Sigmoid colon (tissue), 7 donors: ENCODE measurements at places on chromosomes 7 and 10. TPM values are rescaled to one million over a fixed set of nuclear protein-coding genes. Genes with fewer than 3 reads are reported as not detected.

DNA sequence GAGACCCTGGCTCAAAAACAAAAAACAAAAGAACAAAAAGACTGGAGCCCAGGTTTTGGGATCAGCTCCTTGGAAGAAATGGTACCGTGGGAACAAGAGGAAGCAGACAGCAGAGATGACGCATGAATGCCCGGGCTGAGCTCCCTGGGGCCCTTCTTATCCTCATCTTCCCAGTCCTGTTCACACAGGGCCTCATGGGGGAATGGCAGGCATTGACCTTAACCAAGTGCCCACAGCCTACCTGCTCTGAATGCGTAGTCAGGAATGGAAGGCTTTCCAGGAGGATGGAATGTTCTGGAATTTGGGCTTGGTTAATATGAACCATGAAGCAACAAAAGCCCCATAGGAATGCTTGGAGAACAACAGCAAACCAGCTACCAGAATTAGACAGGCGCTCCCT lies 154.7 kb downstream of the PRPF18 start:
- DNase-seq: peak; percentile 26

DNA sequence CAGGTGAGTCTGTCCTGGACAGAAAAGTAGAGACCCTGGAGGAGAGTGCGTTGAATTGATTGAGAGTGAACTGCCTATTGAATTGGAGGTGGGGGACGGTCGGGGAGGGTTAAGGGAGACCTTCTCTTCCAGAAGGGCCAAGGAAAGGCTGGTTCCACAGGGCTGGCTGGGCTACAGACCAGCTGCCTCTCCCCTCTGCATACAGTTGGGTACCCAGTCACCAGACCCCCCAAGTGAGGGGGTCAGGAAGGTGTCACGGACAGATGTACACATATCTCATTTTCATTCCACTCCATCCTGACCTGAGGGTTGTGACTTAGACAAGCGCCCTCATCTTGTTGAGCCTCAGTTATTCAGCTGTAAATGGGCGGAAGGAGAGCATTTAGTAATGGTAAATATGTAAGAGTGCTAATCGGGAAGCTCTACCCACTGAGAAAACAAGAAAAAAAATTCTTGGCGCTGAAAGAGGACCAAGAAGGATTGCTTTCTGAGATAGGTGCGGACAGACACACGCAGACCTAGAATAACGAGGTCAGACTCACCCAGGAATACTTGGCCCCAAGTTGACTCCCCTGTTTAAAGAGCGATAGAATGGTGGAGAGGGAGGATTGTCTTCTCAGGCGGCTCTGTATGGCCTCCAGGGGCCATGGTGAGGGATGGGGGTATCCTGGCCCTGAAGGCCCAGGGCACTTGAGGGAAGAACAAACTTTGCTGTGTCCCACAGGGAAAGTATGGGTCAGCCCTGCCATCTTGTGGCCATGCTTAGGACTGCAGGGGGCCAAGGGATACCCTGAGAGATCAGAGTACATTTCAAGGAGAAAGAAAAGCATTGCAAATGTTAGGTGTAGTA lies 7.2 kb upstream of the MBL2 start:
- DNase-seq: no peak

GRCh38 chr10:12635127-12635541 lies 285.8 kb downstream of the CAMK1D start:
- no peak for DNase-seq

- no peak for DNase-seq
These were observed 130.7 kb upstream of the NOBOX start for GRCh38 chr7:144534196-144534595.

DNA sequence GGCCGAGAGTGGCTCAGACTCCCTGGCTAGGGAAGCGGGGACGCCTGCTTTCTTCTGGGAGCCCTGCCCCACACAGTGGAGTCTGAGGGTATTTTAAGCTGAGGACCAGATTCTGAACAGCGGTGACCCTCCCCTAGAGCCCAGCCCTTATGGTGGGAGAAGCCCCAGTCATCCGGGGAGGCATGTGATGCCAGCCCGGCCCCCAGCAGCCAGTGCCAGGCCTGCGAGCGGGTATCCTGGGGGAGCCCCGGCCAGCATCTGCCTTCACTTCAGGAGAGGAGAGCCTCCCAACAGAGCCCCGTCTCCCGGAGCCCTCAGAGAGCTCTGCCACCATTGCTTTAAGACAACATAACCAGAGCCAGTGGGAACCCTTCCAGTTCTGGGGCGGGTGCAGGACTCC lies 41.5 kb upstream of the DNAJB6 start:
- DNase-seq: no peak

GRCh38 chr7:33061282-33061937 lies 1.2 kb downstream of the NT5C3A start:
- DNase-seq: no peak

Gene HKDC1
- total RNA-seq: not detected

DNA sequence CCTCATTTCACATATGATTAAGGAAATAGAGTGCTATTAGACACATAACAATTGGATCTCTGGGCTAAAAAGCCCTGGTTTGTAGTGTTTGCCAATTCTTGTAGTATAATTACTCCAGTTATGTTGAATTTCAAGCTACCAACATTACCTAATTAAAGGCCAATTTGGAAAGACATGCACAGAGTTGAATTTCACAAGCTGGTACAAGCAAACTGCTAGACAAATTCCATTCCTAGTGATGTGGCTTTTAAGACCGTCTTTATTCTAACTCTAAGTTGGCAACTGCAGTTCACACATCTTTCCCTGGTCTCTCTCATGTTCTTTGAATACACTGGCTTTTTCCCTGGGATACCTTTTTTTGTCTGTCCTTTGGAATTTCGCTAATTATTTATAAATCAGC lies 384.1 kb upstream of the CNTNAP2 start:
- no peak for DNase-seq

- DNase-seq: no peak
These were observed 49.1 kb downstream of the MTURN start for GRCh38 chr7:30183749-30184369.

GRCh38 chr10:60605476-60605875 lies 172.8 kb upstream of the CDK1 start:
- no peak for DNase-seq

Gene NAT16
- total RNA-seq: not detected

DNA sequence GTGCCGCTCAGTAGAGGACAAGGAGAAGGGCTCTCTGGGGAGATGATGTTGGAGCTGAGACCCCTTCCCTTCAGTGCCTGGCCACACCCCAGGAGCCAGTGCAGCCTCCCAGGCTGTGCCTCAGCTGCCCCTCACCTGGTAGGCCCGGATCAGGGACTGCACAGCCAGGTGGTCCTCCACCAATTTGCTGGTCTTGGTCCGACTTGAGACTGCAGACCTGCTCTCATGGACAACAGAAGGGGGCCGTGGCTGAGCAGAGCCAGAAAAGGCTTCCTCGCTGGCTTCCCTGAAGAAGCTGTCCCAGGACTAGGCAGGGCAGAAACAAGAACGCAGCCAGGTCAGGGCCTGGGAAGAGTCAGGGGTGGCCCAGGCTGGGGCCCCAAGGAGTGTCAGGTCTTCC lies 5.5 kb downstream of the OGDHL start:
- no peak for DNase-seq

DNA sequence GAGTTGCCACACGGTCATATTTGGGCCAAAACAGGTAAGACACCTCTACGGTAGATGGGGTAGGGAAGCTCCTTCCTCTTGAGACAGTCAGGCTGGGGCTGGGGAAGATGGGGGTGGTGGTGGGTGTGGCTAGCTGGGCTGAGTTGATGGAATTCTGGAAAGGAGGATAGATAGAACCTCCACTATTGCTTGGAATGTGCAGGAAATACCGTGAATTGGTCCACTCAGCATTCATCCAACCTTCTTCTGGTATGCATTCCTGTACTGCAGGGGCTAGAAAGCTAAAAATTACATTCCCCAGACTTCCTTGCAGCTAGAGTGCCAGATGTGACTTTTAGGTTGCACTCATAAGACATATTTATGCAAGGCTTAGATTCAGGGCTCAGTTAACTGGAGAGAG lies 24.8 kb downstream of the TLX1 start:
- DNase-seq: no peak

Gene SLC16A12
- 3.9 TPM for total RNA-seq

Gene GATA3
- total RNA-seq: not detected

DNA sequence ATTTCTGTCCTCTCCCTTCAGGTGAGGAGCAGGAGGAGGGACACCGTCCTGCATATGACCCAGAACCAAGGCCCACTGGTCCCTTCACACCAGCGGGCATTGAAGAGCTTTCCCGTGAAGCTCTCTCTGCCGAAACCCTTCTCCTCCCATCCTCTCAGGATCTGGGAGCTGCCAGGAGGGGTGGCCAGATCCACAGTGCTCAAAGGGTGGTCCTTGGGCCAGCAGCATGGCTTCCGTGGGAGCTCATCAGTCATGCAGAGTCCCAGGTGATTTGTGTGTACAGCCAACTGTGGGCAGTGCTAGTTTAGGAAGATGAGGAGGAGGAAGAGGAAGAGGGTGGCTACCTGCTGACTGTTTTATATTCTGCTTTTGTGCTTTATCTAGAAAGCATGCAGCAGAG lies 28.4 kb downstream of the CNPY1 start:
- DNase-seq: no peak

- peak; percentile 87 for DNase-seq
These were observed 32.6 kb downstream of the TMEM270 start for GRCh38 chr7:73893342-73894101.

DNA sequence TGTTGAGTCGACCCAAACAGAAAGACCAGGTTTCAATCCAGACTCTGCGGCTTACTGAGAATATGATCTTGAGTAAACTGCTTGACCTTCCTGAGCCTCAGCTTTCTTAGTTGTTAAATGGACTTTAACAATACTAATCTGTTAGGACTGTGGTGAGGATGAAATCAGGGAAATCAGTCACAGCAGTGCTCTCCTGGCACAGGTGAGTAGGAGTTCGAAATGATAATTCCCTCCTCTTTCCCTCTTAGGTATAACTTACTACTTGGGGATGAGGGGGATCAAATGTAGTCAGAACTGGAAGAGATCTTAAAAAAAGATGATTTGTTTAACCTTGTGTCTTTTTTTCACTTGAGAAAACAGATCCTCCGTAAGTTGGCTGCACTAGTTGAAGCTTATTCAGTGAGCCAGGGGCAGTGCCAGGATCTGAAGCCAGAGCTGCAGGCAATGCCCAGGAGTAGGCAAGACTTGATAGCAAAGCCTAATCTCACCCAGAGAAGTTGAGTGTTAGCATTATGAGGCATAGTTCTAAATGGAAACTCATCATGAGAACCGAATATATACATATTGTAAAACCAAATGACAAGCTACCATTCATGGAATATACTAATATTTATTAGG lies 1.8 kb upstream of the MAGI2 start:
- DNase-seq: no peak

Gene BET1
- total RNA-seq: 30.6 TPM

GRCh38 chr10:22998091-22998490 lies 70.2 kb downstream of the ARMC3 start:
- no peak for DNase-seq

GRCh38 chr7:29771081-29771816 lies 35.1 kb upstream of the WIPF3 start:
- DNase-seq: no peak

Gene NPC1L1
- total RNA-seq: 0.54 TPM

Gene HOXA4
- total RNA-seq: 2.6 TPM

DNA sequence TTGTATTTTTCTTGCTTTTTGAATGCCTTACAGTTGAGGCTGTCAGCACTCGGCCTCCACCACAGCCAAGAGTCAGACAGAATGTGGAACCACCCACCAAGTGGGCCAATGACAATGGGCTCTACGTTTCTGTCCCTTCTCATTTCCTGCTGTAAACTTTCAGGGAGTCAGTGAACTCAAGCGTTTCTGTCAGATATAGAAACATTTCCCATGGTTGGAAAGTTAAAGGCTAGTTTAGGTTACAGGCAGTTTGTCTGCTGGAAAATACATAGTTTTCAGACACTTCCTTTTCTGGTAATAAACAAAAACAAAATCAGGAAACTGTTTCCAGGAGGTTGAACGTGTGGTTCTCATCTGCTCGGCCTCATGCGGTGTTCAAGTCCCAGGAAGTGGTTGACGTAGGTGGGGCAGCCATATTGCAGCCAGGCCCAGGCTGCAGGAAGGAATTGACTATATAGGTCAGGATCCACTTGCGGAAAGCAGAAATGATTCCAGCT lies 245.1 kb downstream of the CAMK1D start:
- no peak for DNase-seq

- no peak for DNase-seq
These were observed 68.7 kb downstream of the PRKCQ start for GRCh38 chr10:6511347-6511746.

Gene ZNF786
- total RNA-seq: 3.0 TPM

Gene SLC13A4
- 0.28 TPM for total RNA-seq

GRCh38 chr7:11207565-11207964 lies 233.9 kb downstream of the PHF14 start:
- DNase-seq: no peak

GRCh38 chr7:107850643-107851042 lies 40.3 kb upstream of the DLD start:
- no peak for DNase-seq

GRCh38 chr7:50272808-50273207 lies 31.7 kb upstream of the IKZF1 start:
- no peak for DNase-seq

DNA sequence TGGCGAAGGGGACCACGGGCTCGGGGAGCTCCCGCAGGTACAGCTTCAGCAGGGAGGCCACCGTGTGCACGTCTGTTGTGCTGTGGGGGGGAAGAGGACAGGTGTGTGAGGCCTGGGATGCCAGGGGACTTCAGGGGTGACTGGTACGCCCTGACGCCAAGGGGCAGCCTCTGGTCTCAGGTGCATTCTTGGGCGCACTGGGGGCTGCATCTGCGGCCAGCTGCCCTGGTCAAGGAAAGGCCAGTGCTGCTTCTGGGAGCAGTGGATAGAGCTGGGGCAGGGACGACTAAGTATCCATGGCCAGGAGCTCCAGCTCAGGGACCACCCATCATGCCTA lies 148.5 kb downstream of the MAPK8 start:
- DNase-seq: no peak

DNA sequence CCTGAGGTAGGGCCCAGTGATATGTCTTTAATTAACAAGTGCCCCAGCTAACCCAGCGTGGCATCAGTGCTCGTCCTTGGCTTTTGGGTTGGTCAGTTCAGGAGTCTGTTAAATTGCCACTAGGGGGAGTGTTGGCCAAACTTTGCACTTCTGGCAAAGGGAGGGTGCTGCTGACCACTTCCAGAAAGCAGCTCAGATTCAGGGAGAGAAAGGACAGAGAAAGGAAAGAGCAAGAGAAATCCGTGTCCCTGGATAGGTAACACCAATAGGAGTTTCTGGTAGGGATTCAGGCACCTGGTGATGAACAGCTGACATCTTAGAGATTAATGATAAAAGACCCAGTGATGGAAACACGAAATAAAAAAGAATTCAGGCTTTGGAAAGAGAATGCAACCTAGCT lies 243.1 kb upstream of the AOAH start:
- peak; percentile 83 for DNase-seq

Gene EPO
- total RNA-seq: not detected

Gene INMT
- 39.6 TPM for total RNA-seq
